Activated CD4-positive, alpha-beta memory T cell treated with anti-CD3 and anti-CD28 coated beads for 36 hours (primary cell): ENCODE measurements at places on chromosomes 13 and 19. TPM values are rescaled to one million over a fixed set of nuclear protein-coding genes. Genes with fewer than 3 reads are reported as not detected.
A peak's percentile ranks its signal among the peaks of the same experiment; 100 is the strongest.

Gene SPC24
- total RNA-seq, result 70.3 TPM

Gene LILRB1
- total RNA-seq, result not detected

Gene CCL25
- total RNA-seq, result not detected

Gene GIPC3
- total RNA-seq, result 0.26 TPM

DNA sequence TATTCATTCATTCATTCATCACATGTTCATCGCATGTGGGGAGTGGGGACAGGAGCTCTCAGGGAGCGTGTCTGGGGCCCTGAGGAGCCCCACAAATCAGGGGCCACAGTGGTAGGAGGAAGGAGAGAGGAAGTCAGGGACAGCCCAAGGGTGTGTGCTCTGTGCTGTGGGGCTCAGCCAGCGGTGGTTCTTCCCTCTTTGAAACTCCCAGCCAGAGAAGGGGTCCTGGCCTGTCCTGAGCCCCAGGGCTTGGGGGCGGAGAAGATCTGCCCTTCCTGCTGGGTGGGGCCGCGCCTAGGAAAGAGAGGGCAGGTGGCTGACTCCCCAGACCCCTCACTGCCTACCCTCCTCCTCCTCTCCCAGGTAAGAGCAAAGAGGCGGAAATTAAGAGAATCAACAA is 14.6 kb downstream of the AP2A1 start:
- no peaks in the 10 kb centered on the region for H3K27me3 ChIP-seq
- H3K4me1 ChIP-seq, result peaks cover 1% of the 10 kb centered on the region
- peaks cover 25% of the 10 kb centered on the region for H3K36me3 ChIP-seq
- no peak for DNase-seq
- H3K27ac ChIP-seq, result no peak overlapping the region

GRCh38 chr13:113320226-113320875 is 23.3 kb downstream of the LAMP1 start:
- peaks cover 29% of the 10 kb centered on the region for H3K36me3 ChIP-seq
- no peak overlapping the region for H3K27ac ChIP-seq
- no peak overlapping the region for H3K4me3 ChIP-seq
- H3K27me3 ChIP-seq, result no peaks in the 10 kb centered on the region

DNA sequence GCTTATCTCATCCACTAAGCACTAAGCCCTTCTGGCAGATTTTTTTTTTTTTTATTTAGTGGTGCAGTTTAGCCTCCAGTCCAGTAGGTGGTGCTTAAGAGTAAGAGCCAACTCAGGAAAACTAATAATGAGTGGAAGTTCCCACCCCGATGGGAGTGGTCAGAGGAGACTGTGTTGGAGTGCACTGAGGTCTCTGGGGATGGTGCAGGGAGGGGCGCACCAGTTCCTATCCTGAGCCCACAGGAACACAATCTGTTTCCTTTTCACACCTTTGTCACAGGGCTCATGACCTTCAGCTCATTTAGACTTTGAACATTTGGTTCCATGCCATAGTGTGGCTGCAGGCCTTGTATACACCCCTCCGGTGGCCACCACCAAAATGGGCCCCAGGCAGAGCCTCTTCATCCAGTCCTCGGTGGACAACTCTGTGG is 367.4 kb downstream of the SPRY2 start:
- H3K36me3 ChIP-seq, result no peaks in the 10 kb centered on the region
- DNase-seq, result no peak
- H3K4me1 ChIP-seq, result no peaks in the 10 kb centered on the region

GRCh38 chr19:44620667-44621066 is 7.3 kb downstream of the IGSF23 start:
- H3K36me3 ChIP-seq, result no peaks in the 10 kb centered on the region
- no peaks in the 10 kb centered on the region for H3K27me3 ChIP-seq
- H3K27ac ChIP-seq, result no peak overlapping the region
- no peak overlapping the region for H3K4me3 ChIP-seq
- no peaks in the 10 kb centered on the region for H3K4me1 ChIP-seq
- DNase-seq, result no peak

- peaks cover 2% of the 10 kb centered on the region for H3K27me3 ChIP-seq
- DNase-seq, result peak; percentile 10
- H3K36me3 ChIP-seq, result no peaks in the 10 kb centered on the region
- peaks cover 40% of the 10 kb centered on the region for H3K4me1 ChIP-seq
- peak overlapping the region; percentile 40 for H3K4me3 ChIP-seq
- no peak overlapping the region for H3K27ac ChIP-seq
Observed at GRCh38 chr13:99417201-99418102, 83.8 kb upstream of the TM9SF2 start.

DNA sequence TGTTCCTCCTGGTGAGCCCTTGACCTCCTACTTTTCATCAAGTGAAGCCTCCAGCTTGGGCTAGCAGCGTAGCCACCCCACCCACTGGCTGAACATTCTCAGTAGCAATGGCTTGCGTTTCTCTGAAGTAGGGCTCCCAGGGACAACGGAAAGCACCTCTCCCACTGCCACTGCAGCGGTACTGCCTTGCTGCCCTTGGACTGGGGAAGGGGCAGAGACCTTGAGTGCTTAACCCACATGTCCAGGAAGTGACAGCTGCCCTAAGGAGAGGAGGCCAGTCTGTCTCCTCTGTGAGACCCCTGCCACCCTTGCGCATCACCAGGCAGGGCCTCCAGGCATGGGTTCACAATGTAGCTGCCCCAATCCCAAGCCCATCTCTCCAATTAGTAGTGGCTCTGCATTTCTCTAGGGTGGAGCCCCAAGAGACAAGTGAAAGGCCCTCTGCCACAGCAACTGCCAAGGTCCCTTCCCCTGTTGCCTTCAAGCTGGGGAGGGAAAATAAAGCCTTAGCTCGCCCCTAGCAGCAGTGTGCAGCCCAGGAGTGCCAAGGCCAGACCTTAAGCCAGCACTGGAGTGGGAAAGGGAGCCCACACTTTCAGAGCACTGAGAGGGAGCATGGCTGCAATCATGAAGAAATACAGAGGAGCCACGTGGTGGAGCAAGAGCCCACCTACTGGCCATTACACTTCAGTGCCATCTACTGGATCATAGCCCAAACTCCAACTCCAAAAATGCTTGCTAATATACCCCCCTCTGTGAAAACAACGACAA is 175.9 kb upstream of the TRPC4 start:
- DNase-seq, result no peak
- no peaks in the 10 kb centered on the region for H3K27me3 ChIP-seq
- H3K27ac ChIP-seq, result no peak overlapping the region
- H3K36me3 ChIP-seq, result no peaks in the 10 kb centered on the region

DNA sequence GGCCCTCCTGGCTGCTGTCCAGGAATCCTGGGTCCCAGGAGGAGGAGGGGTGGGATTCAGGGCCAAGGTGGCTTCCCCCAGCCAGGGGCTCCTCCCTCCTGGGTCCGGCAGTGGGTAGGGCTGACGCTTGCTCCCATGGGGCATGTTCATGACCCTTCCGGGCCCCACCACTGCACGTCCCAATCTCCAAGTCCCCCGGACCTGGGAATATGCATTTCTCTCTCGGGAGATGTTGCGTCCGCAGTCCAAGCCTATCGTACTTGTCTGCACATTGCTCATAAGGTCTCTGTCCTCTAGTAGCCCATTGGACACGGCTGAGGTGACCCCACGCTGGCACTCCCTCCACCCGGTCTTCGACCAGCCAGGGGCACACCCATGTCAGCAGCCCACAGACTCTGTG is 192.3 kb downstream of the TEX29 start:
- no peak overlapping the region for H3K4me3 ChIP-seq
- no peaks in the 10 kb centered on the region for H3K4me1 ChIP-seq
- H3K27me3 ChIP-seq, result peaks cover 5% of the 10 kb centered on the region
- H3K36me3 ChIP-seq, result no peaks in the 10 kb centered on the region
- no peak for DNase-seq

GRCh38 chr13:26460648-26461047 is 96.8 kb upstream of the WASF3 start:
- H3K27me3 ChIP-seq, result peaks cover 18% of the 10 kb centered on the region
- DNase-seq, result no peak
- H3K36me3 ChIP-seq, result no peaks in the 10 kb centered on the region
- no peak overlapping the region for H3K4me3 ChIP-seq
- H3K27ac ChIP-seq, result no peak overlapping the region

GRCh38 chr13:53014495-53015443 is 13.8 kb upstream of the OLFM4 start:
- no peak overlapping the region for H3K27ac ChIP-seq
- no peaks in the 10 kb centered on the region for H3K4me1 ChIP-seq
- no peak overlapping the region for H3K4me3 ChIP-seq
- no peaks in the 10 kb centered on the region for H3K36me3 ChIP-seq
- H3K27me3 ChIP-seq, result no peaks in the 10 kb centered on the region

DNA sequence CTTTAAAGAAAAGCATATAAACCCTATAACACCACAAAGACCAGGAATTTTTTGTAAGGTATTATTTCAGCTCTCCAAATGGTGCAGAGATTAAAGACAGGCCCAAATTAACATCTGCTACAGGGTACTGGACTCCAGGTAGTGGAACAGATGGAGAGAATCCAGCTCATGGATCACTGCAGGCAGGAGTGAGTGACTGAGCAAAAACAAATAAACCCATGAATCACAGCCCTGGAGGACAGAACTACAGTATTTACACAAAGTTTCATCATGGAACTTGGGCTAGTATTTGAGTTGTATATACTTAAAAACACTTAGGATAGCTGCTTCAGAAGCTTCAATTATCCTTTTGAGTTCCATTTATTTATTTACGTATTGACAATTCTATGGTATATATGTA is 132.8 kb upstream of the SPRY2 start:
- H3K27me3 ChIP-seq, result no peaks in the 10 kb centered on the region
- no peak overlapping the region for H3K4me3 ChIP-seq
- DNase-seq, result no peak
- no peak overlapping the region for H3K27ac ChIP-seq
- H3K4me1 ChIP-seq, result no peaks in the 10 kb centered on the region

DNA sequence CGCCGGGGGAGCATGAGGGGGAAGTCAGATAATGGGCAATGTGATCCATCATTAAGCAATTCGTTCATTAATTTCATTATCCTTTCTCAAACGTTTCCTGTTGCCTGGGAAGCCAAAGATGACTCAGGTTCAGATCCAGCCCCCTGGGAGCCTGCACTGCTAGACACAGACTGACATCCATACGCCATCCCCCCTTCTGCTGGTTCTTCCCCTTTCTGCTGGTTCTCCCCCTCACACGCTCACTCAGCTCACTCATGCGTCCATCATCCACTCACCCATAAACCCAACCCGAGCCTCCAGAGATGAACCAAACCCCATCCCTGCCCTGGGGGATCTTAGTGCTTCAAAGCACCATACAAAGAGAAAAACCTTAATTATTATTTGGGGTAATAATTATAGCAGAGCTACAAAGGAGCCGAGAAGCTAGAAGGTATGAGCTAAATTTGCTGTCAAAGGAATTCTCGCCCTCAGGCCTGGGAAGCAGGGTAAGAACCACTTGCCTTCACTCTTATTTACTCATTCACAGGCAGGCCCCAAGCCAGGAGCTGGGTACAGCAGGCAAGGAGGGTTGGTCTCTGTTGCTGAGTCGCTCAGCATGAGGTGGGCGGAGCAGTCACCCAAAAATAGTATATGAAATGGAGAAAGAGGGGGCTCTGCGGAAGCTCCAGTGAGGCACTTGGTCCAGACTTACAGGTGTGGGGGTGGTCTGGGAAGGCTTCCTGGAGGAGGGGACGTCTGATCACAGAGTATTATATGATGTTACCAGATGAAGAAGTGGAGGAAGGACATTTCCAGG is 7.0 kb upstream of the ZNF444 start:
- H3K27ac ChIP-seq, result no peak overlapping the region
- H3K4me3 ChIP-seq, result no peak overlapping the region
- no peaks in the 10 kb centered on the region for H3K27me3 ChIP-seq
- H3K36me3 ChIP-seq, result no peaks in the 10 kb centered on the region
- no peaks in the 10 kb centered on the region for H3K4me1 ChIP-seq
